DMS79 (cell line): ENCODE measurements at places on chromosomes 12 and 14.
A peak's percentile ranks its signal among the peaks of the same experiment; 100 is the strongest.

- DNase-seq, result no peak
Observed at GRCh38 chr14:98803196-98803595, 468.8 kb downstream of the BCL11B start.

GRCh38 chr14:39303115-39303514 lies 69.4 kb downstream of the MIA2 start:
- DNase-seq, result peak; percentile 52

DNA sequence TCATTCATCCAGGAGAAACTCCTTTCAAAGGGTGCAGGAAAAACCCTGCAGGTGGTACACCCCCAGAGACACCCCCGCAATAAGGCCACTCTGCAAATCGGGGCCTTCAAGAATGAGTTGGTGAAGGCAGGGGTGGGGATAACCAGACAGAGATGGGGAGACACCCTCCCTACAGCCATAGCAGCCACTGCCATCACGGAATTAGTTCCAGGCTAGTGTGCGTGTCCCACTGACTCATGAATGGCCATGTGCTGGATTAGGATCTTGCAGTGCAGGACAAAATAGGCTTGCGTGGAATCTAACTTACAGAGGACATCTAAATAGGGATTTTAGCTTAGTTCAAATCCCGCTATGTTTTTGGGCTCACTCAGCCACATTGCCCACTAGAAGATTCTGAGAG lies 37.8 kb downstream of the SPRING1 start:
- DNase-seq, result no peak

- DNase-seq, result no peak
Observed at GRCh38 chr12:105084251-105085250, at the start of gene ALDH1L2. Gene ALDH1L2, minus strand, starts transcription at chr12:105084458. Its CDS starts 22 bp downstream, at chr12:105084436.

DNA sequence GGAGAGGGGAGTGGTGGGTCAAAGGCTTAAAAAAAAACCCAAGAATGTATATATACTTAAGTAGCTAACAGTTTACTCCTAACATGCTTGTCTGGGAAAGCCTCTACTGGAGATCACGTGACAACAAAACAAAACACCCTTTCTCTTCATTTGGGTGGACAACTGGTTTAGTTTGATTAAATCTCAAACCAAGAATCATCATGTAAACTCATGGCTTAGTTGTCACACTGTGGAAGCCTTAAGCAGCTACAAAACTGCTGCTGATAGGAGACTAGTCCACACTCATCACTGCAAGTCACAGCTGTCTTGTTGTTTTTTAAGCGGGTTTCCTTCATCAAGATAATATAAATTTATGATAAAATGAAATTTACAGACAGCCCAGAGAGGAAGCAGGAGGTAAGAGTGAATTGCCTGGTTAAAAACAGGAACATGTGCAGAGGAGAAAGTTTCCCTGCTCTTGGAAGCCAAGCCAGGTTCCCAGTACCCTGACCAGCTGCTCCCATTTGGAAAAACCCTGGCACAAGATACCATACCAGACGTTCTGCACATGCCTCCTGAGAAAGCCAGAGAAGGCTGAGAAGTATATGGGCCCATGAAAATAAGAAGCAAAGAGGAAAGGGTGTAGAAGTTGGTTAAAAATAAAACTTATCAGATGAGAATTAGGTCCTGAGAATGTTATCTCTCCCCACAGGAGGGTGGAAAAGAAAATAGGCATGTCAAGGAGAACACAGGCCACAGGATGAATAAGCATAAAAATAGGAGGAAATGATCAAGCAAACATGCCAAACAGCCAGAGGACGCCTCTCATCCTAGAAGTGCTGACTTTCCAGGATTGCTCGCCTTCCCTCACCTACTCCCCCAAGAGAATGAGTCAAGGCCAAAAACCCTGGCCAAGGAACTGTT lies 34.0 kb downstream of the EGLN3 start:
- DNase-seq, result no peak

DNA sequence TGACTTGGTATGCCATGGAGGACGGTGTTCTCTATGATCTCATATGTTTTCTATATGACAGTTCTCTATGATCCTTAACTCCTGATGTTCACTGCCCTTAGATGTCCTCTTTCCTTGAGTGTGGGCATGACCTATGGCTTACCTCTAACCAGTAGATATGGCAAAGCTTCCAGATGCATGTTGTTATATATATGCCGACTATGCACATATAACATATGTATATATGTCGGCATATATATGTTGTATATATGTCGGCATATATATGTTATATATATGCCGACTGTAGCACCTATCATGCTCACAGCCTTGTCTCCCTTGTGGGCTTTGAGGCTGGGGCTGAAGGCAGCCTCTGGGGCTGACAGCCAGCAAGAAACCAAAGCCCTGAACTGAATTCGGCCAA lies 106.0 kb downstream of the GRIP1 start:
- DNase-seq, result no peak

- no peak for DNase-seq
Observed at GRCh38 chr12:98574110-98574509, 19.4 kb upstream of the SLC25A3 start.
